ENCODE measurements at places on chromosomes 5 and 9.
A peak's percentile ranks its signal among the peaks of the same experiment; 100 is the strongest.

- no peak for DNase-seq
- no peaks in the 10 kb centered on the region for H3K27me3 ChIP-seq
- no peaks in the 10 kb centered on the region for H3K4me1 ChIP-seq
- no peak overlapping the region for H3K4me3 ChIP-seq
- H3K36me3 ChIP-seq: no peaks in the 10 kb centered on the region
These were observed 103.2 kb downstream of the MSX2 start for GRCh38 chr5:174827558-174827957.

DNA sequence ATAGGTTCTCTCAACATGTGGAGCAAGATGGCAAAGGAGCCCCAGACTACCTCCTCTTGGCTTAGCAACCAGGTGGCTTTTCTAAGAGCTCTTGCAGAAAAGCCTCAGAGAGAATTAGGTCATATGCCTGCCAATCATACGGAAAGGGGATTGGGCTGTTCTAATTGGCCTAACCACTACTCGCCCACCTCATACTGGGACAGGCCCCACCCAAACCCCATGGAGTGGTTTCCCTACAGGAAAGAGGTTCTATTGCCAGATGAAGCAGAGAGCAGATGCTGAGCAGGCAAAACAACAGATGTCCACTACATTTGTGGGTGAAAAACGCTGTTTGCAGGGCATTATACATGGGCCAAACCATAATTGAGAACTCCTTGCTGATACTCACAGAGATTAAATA is 29.0 kb downstream of the ABLIM3 start:
- H3K27me3 ChIP-seq: no peaks in the 10 kb centered on the region
- DNase-seq: no peak
- no peak overlapping the region for H3K27ac ChIP-seq
- peaks cover 20% of the 10 kb centered on the region for H3K4me1 ChIP-seq
- no peaks in the 10 kb centered on the region for H3K36me3 ChIP-seq

GRCh38 chr9:114156657-114157421 is 1.5 kb downstream of the COL27A1 start:
- H3K4me1 ChIP-seq: peaks cover 13% of the 10 kb centered on the region
- H3K36me3 ChIP-seq: no peaks in the 10 kb centered on the region
- H3K4me3 ChIP-seq: peak overlapping the region; percentile 60
- H3K27ac ChIP-seq: no peak overlapping the region
- peaks cover 20% of the 10 kb centered on the region for H3K27me3 ChIP-seq

DNA sequence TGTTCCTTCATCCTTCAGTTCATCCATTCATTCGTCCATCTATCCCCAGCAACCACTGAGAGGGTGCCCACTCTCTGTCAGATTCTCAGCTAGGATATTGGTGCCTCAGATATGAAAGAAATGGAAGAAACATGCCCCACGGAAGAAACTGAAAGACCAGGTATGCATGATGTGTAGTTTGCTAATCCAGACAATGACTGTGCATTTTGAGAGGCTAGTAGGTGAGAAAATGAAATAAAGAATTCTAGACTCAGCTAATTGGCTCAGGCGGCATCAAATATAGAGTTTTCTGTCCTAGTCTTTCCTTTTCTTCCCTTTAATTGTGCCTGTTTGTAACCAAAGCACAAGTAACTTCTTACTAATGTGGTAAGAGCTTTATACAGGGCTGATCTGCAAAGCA is 104.7 kb downstream of the PDZD2 start:
- no peaks in the 10 kb centered on the region for H3K36me3 ChIP-seq
- no peaks in the 10 kb centered on the region for H3K4me1 ChIP-seq
- H3K4me3 ChIP-seq: no peak overlapping the region
- no peaks in the 10 kb centered on the region for H3K27me3 ChIP-seq
- H3K27ac ChIP-seq: no peak overlapping the region

- H3K27ac ChIP-seq: no peak overlapping the region
- H3K4me3 ChIP-seq: no peak overlapping the region
- DNase-seq: no peak
- H3K27me3 ChIP-seq: no peaks in the 10 kb centered on the region
These were observed 177.9 kb downstream of the XRCC4 start for GRCh38 chr5:83255268-83255667.

Data from upper lobe of right lung (tissue), 1 donor.